ENCODE measurements at places on chromosomes 1 and 21.

GRCh38 chr1:38029081-38029681 lies 16.6 kb downstream of the UTP11 start:
- no peak for DNase-seq

- no peak for DNase-seq
Observed at GRCh38 chr1:199495432-199495831, 532.1 kb upstream of the NR5A2 start.

DNA sequence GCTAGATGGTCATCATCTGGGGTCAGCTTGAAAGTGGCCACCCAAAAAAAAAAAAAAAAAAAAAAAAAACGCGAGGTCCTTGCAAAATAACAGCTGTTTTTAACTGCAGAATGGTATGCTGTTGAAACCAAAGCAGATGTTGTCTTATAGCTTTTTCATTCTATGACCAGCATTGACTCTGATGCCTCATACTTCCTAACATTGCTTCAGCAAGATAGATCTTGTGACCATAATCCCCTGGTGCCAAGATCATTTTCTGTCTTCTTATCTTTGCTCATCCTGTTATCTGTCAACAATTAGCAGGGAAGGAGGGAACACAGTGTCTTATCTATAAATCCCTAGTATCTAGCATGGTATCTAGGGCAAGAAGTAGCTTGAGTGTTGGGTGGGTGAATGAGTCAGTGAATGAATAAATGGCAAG lies 181.5 kb downstream of the PLPP3 start:
- DNase-seq, result no peak

- DNase-seq, result no peak
Observed at GRCh38 chr1:3609769-3610526, 1.4 kb downstream of the MEGF6 start.

GRCh38 chr21:44609193-44609592 lies 2.7 kb upstream of the KRTAP10-8 start:
- no peak for DNase-seq

- DNase-seq, result no peak
Observed at GRCh38 chr1:51920130-51920529, 41.6 kb upstream of the NRDC start.

- no peak for DNase-seq
Observed at GRCh38 chr1:2132222-2133038, 62.1 kb downstream of the FAAP20 start.

GRCh38 chr1:186487163-186487562 lies 26.2 kb upstream of the PDC start:
- DNase-seq, result no peak

DNA sequence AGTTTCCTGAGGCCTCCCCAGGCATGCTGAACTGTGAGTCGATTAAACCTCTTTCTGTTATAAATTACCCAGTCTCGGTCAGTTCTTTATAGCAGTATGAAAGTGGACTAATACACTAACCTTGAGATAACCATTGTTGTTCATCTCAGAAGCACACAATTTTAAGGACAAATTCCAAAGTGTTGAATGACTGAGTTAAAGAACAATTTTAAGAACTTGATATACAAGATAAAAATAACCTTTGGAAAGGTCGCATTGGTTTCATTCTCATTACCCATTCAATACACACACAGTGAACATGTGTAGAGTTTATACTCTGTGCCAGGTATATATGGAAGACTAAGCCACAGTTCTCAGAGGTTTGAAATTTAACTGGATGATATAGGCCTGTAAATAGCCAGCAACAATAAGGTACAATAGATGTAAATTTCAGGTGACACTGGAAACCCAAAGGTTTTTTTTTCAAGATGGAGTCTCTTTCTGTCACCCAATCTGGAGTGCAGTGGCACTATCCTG lies 19.1 kb upstream of the SRSF10 start:
- DNase-seq, result no peak

DNA sequence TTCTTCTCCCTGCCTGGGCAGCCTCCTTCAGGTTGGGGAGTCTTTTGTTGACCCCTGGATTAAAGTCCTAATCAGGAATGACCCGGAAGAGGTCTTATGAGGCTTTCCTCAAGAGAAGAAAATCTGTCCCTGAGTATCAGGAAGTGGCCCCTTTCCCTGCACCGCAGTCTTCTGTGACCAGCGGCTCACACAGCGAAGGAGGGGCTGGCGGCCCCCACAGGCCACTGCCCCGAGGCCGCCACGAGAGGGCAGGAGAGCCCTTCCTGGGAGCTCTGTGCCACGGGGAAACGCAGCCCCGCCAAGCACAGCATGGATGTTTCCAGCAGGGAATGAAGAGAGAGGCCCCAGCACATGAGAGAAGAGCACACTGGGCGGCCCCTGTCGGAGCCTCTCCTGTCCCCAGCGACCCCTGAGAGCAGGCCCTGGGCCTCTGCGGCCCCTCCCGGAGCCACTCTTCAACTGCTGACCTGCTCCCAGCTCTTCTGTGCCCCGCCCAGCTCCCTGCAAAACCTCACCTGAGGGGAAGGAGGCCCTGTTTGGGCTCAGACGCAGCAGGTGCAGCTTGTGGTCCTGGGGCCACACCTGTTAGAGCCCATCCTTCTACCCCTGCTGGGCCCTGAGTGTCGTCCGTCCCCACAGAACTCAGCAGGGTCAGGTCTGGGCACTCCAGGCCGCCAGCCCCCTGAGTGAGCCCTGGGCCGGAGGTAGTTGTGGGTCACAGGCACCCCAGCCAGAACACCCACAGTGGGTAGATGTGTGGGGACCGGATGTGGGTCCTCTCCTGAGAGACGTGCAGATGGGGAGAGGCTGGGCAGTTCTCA lies 4.9 kb upstream of the POFUT2 start:
- DNase-seq, result peak; percentile 59

DNA sequence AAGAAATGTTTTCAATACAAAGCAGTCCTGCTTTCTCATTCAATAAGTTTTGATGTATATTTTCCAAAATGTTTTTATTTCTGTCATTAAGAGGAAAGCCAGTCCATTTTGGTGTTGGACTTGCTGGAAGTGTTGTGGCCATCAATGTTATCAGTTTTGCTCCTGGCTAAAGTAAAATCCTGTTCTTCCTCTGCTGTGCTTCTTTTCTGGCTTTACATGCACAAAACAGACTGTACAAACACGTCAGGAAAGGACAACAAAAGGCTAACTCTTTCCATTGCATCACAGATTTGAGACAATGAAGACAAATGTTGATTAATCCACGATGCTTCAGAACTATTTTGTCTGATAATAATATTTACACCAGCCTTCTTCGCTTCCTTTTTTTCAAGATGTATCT lies 735.4 kb downstream of the LTN1 start:
- DNase-seq, result no peak

DNA sequence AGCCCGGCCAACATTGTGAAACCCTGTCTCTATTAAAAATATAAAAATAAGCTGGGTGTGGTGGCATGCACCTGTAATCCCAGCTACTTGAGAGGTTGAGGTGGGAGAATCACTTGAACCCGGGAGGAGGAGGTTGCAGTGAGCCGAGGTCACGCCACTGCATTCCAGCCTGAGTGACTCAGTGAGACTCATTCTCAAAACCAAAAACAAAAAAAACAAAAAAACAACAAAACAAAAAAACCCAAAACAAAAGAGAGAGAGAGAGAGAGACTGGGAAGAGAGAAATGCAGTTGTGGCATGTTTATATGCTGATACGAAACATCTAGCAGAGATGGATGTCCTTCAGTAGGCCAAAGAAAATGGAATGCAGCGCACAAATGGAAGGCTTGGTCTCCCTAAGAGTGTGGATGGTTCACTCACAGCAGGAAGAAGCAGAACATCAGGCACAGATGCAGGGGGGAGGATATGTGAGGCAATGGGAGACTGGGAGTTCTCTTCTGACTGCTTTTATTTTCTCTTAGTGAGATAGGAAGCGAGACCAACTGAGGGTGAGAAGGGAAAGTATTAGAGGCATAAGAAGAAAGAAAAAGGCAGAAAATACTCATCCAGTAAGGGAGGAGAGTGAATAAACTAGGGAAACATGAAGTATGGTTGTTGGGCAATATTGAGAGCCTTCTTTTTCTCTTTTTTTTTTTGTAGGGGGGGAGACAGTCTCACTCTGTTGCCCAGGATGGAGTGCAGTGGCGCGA lies 16.0 kb downstream of the THEM4 start:
- no peak for DNase-seq

- no peak for DNase-seq
Observed at GRCh38 chr1:160077486-160077885, 3.9 kb upstream of the KCNJ9 start.

DNA sequence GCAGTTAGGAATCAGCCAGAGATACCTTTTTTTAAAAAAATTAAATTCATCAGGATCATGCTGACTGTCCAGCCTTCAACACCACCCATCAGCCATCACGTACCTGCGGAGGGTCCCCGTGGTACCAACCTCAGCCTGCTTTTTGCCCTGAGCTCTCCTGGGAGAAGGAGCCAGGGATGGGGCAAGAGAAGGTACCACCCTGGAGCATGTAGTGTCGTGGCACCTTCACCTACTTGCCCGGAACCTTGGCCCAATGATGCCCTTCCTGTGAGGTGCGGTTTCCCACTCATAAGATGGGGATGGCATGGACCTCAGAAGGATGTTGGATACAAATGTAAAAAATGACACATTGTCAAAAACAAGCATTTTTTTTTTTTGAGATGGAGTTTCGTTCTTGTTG lies 88.4 kb upstream of the C1orf174 start:
- no peak for DNase-seq

DNA sequence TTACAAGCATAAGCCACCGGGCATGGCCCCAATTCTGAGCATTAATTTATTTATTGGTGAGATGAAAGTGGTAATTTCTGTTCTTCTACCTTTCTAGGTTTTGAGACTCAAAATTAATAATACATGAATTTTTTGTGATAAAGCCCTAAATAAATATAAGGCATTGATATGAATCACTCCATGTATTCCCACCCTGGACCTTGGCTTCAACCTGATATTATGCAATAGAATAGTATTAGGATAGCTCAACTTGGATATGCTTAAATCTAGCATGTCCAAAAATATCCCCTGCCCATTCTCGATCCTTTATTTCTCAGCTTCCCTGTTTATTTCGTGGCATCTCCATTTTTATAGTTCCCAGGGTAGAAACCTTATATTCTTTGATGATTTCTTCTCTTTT lies 2.5 kb downstream of the AGL start:
- DNase-seq, result no peak

DNA sequence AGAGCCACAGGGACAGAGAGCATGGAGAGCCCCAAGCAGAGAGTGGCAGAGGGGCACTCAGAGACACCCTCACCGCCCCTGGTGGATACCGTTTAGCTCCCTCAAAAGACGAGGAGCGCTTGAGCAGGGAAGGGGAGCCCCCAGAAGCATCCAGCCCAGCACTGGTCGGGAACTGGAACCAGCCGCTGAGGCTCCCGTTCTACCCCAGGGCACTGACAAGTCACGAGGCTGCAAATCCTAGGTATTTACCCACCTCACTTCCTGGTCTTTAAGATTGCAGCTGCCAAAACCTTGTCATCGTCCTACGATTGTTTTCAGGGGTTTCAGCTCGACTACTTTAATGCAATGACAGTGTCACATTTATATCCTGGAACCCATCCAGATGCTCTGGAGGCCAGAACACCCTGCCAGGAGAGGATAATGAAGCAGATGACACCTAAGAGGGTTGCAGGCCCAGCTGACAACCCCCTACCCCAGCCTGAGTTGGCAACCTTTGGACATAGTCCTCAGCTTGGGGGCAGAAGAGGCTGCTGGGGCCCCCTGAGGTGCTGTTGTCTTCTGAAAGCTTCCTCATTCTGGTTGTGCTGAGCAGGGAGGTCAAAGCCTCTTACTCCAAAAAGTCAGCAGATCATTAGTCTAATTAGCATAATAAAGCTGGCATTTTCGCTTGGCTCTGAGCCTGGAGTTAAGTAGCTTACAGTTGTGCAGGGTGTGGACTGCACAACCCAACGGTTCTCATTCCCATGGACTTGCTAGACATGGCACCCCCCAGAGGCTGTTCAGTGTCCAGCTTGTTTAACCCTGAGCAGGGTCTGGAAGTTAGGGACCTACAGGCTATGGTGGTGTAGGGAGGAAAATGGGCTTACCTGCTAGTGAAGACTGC lies 20.6 kb upstream of the BACE2 start:
- no peak for DNase-seq

- DNase-seq, result no peak
Observed at GRCh38 chr1:233695901-233696300, 82.0 kb downstream of the KCNK1 start.

- no peak for DNase-seq
Observed at GRCh38 chr1:160471253-160471652, 51.8 kb downstream of the SLAMF6 start.

GRCh38 chr1:6093071-6093470 lies 47.4 kb downstream of the KCNAB2 start:
- no peak for DNase-seq

- DNase-seq, result no peak
Observed at GRCh38 chr1:160225345-160225744, 20.2 kb downstream of the PEA15 start.

- DNase-seq, result no peak
Observed at GRCh38 chr1:175511496-175511895, 231.9 kb downstream of the TNR start.

- no peak for DNase-seq
Observed at GRCh38 chr1:166488327-166488726, 321.5 kb upstream of the FAM78B start.

DNA sequence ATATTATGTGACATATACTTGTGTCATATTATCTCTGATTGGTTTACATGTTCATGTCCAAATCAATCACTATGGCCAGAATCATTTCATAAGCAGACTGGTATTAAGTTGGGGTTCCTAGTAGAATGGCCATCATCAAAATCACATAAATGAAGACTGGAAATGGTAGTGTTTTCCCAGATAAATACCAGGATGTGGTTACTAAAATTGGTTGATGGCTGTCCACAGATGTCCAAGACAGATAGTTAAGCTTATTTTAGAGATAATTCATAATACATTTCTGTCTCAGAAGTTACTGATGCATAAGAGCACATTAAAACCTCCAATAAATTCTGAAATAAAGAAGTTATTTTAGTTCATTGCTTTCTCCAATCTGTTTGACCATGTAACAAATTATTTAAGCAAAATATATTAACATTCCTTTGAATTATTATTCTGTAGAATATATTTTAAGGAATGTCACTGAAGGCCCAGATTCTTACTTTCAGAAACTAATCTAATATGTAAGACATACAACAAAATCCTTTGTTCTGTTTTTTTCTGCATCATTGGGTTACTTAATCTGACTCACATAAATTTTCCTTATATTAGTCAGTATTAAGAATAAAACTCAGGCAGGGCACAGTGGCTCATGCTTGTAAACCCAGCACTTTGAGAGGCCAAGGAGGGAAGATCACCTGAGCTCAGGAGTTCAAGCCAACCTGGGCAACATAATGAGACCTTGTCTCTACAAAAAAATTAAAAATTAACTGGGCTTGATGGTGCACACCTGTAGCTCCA lies 483.9 kb downstream of the PTPRC start:
- DNase-seq, result no peak

- DNase-seq, result no peak
Observed at GRCh38 chr1:218488986-218489385, 143.8 kb downstream of the TGFB2 start.

All from stimulated activated CD8-positive, alpha-beta memory T cell treated with anti-CD3 and anti-CD28 coated beads, Interleukin-15, amount 100 ng/mL, for 48 hours (primary cell).